HT1080 (cell line): ENCODE measurements at places on chromosomes 6 and 20.

DNA sequence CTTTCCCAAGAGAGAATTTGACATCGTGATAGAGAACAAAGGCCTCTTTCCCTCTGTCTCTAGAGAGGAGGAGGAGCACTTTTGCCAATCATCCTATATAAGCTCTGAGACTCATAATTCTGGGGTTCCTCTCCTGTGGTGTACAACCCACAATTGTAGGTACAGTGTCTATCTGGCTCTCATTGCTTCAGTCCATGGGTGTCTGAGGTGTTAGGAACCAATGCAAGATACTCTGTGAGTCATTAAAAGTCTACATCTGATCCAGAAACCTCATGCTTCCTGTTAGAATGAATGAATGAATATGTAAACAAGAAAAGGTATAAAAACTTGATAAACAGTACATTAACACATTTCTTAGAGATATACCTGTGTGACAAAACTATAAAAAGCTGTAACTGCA lies 356.7 kb downstream of the QKI start:
- peak; percentile 25 for DNase-seq

DNA sequence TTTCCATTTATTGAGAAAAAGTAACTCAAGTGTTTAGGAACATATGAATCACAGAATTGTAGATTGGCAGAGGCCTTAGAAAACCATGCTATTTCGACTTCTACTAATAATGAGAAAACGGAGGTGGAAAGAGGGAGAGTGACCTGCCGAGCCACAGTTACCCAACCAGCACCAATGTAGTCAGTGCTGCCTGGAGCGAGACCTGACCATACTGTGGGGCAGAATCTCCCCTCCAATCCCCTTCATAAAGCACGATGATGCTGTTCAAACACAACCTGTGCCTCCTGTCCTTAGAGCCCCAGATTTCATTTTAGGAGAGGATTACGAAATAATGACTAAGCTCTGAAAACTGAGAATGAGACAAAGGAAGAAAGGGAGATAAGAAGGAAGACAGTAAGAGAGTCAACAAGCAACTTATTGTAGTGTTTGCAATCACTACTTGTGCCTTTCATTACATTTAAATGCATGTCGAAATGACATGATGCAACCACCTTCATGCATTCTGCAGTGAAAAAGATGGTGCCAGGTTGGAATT lies 70.6 kb downstream of the ATXN1 start:
- DNase-seq, result peak; percentile 71

DNA sequence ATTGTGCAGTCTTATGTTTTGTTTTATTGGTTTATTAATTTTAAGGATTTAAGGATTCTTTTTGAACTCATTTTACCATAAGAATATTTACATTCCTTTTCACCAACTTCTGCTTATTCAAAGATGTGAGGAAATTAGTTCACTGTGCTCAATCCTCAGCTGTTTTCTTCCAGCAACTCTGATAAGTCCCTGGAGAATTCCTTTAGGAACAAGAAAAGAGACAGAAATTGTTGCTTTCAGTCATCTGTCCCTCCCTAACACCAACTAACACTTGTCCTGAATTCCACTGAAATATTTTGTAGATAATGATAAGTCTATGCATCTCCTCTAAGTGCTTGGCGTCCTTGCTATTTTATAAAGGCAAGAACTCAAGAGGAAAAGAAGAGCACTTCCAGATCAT lies 334.8 kb upstream of the MARCKS start:
- DNase-seq, result no peak

DNA sequence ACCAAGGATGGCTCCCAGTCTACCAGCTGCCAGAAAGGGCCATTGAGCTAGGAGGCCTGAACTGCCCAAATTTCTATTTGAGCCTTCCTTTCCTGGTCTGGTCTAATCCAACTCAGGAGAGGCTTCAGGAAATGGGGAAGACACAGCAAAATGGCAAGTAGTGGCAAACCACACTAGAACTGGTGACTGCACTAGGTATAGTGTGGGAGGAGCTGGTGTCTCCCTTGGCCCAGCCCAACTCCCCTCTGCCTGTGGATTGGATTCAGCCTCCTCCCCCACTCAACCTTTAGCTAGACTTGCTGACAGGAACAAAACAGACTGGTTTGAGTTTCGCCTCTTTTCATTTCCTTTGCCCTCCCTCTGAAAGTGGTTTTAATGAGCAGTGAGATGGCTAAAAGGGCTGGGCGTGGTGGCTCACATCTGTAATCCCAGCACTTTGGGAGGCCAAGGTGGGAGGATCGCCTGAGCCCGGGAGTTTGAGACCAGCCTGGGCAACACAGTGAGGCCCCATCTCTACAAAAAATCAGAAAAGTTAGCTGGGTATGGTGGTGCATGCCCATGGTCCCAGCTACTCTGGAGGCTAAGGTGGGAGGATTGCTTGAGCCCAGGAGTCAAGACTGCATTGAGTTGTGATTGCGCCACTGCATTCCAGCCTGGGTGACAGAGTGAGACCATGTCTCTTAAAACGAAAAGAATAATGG lies 17.5 kb downstream of the MRPS18A start:
- no peak for DNase-seq

DNA sequence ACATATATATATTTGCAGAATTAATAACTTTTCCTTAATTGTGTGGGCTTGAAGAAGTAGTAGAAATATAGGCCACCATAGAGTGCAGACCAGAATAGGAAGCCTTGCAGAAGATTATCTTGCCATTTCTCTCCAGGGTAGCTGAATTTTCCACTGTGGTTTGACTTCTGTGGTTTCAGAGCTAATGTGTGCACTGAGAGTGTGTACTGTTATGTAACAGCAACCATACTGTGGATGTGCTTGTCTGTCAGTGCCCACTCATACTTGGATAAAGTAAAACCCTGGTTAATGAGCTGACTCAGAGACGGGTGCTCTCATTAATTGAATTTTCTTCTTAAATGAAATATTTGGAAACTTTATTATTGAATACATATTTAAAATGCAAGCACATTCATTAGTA lies 57.2 kb downstream of the CEP43 start:
- no peak for DNase-seq

GRCh38 chr20:23050076-23050838 lies 785 bp upstream of the THBD start:
- no peak for DNase-seq

GRCh38 chr20:46230801-46231282 lies 77.5 kb downstream of the CDH22 start:
- DNase-seq, result peak; percentile 20

- DNase-seq, result no peak
These were observed 2.1 kb upstream of the LIME1 start for GRCh38 chr20:63734111-63734945.

DNA sequence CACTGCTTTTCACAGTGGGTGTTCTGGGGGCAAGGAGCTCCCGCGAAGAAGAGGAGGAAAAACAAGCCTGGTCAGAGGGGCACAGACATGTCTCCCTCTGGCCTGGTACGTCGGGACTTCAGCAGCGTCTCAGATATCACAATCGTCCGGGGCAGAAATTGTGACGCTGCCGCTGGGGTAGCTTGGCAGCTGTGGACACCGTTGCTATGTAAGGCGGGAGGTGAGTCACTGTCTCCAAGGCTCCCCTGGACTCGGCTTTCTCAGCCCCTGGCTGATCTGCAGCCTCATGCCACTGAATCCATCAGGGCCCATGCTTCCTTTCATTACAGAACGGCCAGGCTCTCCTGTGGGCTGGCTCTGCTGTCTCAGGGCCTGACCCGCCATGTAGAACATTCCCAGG lies 98.7 kb downstream of the SULF2 start:
- peak; percentile 92 for DNase-seq

GRCh38 chr6:78831492-78831891 lies 35.9 kb upstream of the IRAK1BP1 start:
- DNase-seq, result no peak

- no peak for DNase-seq
These were observed 15.5 kb upstream of the BCAS1 start for GRCh38 chr20:54085910-54086309.

GRCh38 chr6:24930431-24930871 lies 5.3 kb downstream of the RIPOR2 start:
- DNase-seq, result no peak

DNA sequence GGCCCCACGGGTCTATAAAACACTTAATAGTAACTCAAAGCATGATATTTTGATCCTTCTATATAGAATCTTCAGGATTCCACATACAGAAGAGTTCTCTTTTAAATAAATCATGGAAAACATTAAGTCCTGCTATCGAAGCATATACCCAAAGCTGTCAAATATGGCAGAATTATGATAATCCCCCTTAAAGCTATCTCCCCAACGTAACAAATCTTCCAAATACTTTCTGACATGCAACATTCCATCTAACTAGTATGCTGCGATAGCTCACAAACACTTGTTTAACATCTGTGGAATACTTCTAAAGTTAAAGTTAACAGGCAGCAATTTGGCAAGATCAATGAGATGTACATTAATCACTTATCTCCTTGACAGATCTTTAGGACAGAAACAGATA lies 371.0 kb upstream of the RUNX2 start:
- DNase-seq, result no peak

GRCh38 chr6:140379919-140380318 lies 1005.5 kb upstream of the CITED2 start:
- DNase-seq, result no peak

DNA sequence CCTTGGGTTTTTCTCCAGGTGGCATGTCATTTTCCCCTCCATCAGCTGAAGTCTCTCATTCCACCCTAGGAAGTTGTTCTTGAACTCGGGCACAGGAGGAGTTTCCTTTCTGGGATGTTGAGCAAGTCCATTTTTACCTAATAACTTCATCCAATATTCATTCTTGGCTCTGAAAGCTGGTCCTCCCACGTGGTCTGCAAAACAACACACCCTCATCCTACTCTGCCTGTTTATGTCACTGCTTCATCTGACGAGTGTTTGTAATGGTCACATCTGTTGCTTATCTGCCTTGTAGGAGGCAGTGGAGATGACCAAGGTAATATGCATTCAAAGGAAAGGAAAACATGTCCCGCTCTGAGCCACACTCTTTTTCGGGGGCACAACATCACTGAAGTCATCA lies 41.7 kb upstream of the AIG1 start:
- DNase-seq, result no peak

DNA sequence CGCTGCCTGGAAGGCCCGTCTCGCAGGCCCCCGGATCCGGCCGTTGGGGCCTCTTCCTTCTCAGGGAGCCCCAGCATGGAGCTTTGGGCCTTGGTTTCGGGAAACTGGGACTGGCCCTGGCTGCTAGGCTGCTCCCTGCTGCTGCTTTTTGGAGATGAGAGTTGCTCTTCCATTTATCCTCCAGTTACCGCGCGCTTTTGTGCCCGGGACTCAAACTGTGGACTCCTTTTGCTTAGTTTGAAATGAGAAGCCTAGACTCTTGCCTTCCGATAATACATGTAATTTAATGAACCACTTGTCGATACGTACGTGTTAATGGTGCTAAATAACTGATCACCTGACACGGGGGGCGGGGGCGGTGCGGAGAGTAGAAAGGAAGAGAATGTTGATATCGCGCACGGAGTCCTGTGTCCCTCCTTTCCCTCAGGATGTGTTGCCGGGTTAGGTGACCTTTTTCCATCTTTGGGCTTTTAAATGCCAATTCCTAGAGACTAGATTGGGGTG lies 968 bp downstream of the PHF3 start:
- DNase-seq, result peak; percentile 52

GRCh38 chr6:39402239-39402751 lies 79.8 kb upstream of the KCNK16 start:
- no peak for DNase-seq

DNA sequence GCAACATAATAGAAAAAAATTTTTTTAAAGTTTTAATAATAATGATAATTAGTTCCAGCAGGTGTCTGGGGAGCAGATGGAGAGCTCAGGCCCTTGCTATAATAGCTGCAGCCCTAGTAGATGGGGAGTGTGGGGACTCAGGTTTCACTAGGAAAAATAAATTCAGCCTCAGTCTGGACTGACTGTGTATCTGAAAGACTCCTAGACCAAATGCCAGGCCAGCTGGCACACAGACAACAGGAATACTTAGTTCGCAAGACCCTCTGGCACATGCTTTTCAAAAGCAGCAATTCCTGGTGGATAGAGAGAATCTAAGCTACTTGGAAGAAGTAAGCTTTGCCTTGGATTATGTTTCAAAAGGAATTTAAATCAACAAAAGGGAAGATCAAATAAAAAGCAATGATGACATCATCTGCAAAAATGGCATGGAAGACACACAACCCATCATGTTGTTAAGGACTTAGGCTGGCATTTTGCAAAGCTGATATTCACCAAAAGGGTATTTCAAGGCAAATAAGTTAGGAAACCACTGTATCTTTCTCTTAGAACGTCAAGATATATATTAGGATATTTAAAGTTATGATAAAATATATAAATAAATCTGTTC lies 107.8 kb downstream of the RNGTT start:
- no peak for DNase-seq

GRCh38 chr6:19009769-19010168 lies 622.6 kb downstream of the RNF144B start:
- DNase-seq, result no peak

DNA sequence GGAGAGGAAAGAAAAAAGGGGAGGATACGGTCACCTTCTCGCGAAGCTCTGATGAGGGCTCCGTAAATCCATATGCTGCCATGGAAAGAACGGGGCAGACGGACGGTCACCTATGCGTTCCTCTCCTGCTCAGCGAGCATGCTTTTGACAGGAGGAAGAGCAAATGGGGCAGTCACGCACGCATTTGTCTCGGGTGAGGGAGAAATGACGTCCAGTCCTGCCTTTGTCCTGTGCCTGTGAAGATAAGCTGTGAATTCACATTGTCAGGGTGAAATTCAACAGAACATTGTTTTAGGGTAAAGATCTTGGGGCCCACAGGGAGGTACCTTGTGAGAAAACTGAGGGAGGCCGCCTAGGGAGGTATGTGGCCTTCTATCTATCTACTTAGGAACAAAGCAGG lies 83.8 kb downstream of the IRF4 start:
- no peak for DNase-seq

DNA sequence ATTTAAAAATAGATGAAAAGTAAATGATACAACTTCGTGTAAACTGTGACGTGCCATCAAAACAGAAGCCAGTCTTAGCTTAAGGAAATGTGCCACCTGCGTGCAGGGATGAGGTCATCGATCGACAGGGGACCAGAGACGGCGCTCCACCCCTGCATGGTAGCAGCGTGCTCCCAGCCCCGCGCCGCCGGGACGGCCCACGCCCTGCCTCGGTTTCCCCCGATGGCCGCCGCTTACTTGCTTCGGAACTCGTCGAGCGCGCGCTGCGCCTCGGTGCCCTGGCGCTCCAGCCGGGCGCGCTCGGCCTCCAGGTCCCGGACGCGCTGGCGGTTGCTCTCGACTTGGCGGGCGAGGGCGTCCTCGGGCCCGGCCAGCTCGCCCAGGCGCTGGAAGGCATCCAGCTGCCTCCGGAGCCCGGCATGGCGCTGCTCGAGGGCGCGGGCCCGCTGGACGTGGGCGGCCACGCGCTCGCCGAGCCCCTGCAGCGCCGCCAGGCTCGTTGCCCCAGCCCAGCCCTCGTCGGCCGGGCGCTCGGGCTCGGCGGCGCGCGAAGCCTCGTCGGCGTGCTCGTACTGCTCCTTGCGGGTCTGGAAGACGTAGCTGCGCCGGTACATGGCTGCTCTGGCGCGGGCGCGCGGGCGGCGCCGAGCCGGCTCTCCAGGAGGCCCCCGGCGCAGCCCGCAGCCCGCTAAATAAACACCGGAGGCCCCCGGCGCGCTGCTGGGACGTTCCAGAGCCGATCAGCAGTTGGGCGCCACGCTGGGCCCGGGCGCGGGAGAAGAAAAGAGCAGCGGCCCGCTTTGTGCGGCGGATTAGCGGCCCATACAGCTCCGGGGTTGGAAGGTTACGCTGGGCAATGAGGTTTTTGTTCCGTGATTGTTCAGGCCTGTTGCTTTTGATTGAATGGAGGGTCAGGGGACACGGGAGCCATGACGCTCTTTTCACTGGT lies at the start of gene BFSP1:
BFSP1 (minus strand) TSS at position 664 of the 949 bp plus-strand sequence; CDS start at position 614, 50 bp downstream.
- peak; percentile 26 for DNase-seq
